Hypothalamus (tissue), 51 donors: ENCODE measurements at places on chromosomes 5 and 9.

GRCh38 chr9:124617477-124618141 is 110.4 kb upstream of the NR5A1 start:
- peak; percentile 61 for DNase-seq

GRCh38 chr5:15585128-15585527 is 85.1 kb downstream of the FBXL7 start:
- no peak for DNase-seq

GRCh38 chr5:143551820-143552251 is 148.3 kb upstream of the NR3C1 start:
- no peak for DNase-seq

- DNase-seq: no peak
Measured at GRCh38 chr9:116279230-116279629, 125.6 kb downstream of the PAPPA start.

- DNase-seq: no peak
Measured at GRCh38 chr5:65961633-65962032, 35.3 kb downstream of the ERBIN start.

GRCh38 chr9:88535226-88536022 is 446 bp downstream of the NXNL2 start:
- no peak for DNase-seq

DNA sequence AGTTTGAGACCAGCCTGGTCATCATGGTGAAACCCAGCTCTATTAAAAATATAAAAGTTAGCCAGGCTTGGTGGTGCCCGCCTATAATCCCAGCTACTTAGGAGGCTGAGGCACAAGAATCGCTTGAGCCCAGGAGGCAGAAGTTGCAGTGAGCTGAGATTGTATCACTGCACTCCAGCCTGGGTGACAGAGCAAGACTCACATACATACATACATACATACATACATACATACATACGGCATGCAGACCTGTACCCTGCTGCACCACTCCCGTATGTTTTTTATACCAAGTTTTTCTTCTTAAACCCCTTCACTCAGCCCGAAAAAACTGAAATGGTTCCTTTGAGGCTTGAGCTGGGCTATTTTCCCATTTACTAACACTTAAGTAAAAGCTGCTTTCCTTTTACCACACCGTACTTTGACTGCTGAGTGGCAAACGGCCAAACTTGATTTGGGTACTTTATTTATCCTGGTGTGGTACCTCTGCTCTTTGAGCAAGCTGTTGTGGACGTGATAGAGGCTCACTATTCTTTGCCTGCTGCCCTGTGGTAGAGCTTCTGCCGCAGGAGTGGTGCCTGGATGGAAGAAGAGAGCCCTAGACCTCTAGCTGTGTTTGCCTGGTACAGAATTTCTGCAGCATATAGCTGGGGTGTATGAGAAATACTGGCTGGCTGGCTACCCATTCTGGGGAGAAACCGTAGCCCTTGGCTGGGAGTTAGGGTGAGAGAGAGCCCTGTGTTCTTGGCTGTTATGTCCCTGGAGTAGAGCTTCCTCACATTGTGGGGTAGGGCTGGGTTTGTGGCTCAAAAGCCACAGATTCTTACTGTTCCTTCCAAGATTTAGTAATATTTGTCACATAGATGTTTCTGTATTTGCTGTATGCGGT is 19.4 kb downstream of the IPO11 start:
- no peak for DNase-seq

DNA sequence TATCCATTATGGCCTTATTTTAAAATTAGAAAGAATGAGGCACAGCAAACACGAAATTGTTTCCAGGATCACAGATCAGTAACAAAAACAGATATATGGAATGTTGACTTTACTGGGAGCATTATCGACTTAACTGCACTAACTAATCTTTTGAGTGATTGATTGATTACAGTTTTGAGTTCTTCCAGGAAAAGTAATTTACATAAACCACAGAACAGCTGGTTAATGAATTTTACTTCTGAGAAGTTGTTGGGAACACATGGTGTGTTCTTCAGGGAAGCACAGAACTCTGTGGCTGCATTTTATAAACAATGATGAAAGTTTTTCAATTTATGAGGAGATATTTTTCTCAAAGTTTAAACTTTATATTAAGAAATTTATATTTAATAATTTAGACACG is 802.4 kb upstream of the ACO1 start:
- no peak for DNase-seq

DNA sequence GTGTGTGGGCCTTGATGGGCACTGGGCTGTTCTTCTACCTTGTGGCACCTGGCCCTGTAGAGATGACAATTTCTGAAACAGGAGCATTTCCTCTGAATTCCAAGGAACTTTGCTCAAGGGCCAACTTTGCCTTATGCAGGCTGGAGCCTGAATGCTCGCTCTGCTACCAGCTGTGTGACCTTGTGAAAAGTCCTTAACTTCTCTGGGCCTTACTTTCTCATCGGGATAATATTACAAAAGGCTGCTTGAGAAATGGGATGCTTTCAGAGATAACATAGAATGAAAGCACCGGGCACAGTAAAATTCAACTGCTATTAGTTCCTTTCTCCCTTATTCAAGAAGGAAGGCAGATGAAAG is 58.8 kb downstream of the GADD45G start:
- no peak for DNase-seq

DNA sequence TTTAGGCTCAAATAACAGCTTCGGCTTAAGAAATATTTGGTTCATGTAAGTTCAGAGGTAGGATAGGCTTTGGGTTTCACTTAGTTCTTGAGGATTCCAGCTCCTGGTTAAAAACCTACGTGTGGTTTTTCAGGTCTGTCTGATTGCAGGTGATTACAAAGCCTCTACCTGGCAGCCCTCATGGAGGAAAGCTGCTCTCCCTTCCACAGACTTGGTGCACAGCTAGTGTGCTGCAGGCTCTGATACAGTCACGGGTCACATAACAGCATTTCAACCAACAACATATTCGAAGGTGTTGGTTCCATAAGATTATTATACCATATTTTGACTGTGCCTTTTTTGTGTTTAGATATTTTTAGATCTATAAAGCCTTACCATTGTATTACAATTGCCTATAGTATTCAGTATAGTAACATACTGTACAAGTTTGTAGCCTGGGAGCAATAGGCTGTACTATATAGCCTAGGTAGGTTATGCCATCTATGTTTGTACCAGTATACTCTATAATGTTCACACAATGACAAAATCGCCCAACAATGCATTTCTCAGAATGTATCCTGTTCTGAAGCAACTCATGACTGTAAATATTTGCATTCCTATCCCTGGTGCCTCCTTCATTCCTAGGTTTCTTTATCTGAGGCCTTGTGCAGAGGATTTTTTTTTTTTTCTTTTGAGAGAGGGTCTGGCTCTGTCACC is 8.0 kb upstream of the DCP2 start:
- DNase-seq: no peak

DNA sequence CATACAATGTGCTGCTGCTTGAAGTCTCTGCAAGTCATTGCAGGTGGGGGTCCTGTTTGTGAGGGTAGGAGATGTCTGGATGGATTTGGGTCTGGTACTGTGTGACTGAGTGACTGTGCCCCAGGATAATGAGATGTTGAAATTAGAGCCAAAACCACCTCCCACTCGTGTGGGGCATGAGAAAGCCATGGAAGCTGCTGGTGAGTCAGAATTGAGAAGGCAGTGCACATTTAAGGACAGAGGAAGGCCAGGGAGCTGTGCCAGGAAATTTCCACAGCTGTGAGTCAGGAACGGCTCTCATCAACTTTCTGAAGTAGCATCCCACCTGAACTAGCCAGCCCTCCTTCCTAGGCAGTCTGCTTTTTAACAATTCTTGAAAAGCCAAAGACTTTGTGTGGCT is 229.8 kb downstream of the DRD1 start:
- no peak for DNase-seq

GRCh38 chr5:5289537-5289936 is 132.9 kb upstream of the ICE1 start:
- no peak for DNase-seq

- DNase-seq: no peak
Measured at GRCh38 chr9:76658510-76659231, 105.6 kb upstream of the PCA3 start.

GRCh38 chr9:89919171-89919681 is 314.4 kb downstream of the GADD45G start:
- peak; percentile 11 for DNase-seq

- DNase-seq: peak; percentile 13
Measured at GRCh38 chr5:78920604-78921003, 64.5 kb downstream of the ARSB start.

- no peak for DNase-seq
Measured at GRCh38 chr5:113063927-113064326, 87.3 kb downstream of the DCP2 start.

GRCh38 chr5:140569197-140569596 is 4.6 kb downstream of the SLC35A4 start:
- DNase-seq: no peak

DNA sequence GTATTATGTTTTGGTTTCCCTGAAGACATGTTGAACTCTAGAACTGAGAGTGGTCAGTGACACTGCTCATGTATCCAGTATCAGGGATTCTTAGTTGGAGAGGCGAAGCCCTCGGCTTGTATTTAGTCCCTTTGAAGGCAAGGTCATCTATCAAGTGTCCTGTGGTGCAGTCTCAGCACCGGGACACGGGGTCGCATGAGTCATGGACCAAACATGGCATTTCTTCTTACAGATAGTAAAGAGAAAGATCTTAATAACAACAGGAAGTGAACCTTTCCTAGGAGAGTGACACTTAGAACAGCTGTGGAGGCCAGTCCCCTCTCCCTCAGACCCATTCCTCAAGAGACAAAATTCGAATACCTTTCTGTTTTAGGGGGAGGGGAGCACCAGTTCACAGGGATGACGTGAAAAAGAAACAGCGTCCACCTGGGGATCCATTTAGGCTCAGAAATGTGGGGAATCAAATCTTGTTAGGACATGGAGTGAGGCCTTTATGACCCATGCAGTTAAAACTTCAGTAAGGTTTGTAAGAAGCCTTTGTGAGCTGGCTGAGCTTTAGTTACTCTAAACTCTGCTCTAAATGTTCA is 86.5 kb downstream of the ADGRV1 start:
- no peak for DNase-seq

DNA sequence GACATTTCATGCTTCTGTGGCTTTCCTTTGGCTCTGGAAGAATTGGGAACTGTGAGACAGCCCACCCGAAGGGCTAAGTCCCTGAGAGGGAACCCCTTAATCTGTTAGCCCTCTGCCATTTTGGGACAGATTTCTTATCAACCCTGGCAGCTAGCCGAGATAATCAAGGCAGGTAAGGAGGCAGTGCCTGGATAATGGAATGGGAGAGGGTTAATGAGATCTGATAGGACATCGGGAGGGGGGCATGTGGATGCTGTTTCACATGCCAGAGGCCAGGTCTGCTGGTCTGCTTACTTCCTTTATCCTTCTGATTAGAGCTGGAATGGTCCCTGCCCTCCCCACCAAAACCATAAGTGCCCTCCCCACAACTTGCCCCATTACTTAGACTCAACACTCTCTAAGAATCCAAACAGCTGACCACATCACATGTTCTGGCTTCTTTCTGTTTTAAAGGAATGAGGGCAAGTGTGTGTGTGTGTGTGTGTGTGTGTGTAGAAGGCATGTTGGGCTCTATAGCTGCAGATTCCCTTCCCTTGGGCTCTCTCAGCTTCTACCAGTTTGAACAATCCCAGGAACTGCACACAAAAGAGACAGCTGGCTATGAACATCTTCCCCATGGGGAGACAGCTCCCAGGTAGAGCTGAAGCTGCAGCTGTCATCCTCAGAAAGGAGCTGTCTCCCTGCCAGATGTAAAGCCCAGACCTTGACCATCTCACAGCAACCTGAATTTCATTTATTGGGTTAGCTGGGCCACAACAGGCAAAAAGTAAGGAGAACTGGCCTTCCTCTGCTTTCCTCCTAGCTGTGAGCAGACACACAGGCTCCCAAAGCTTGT is 221.3 kb downstream of the PIK3R1 start:
- DNase-seq: no peak
